ENCODE measurements at places on chromosomes 3 and 15.

- DNase-seq: no peak
These were observed 17.9 kb upstream of the NMNAT3 start for GRCh38 chr3:139695426-139696313.

- no peak for DNase-seq
These were observed 120.0 kb upstream of the ARRDC4 start for GRCh38 chr15:97840501-97840900.

GRCh38 chr3:65044401-65044800 is 356.6 kb upstream of the ADAMTS9 start:
- DNase-seq: no peak

- no peak for DNase-seq
These were observed 318.6 kb upstream of the LRRFIP2 start for GRCh38 chr3:37492977-37493471.

- peak; percentile 43 for DNase-seq
These were observed 36.3 kb upstream of the PLA2G4E start for GRCh38 chr15:42056934-42057798.

GRCh38 chr3:39811561-39811960 is 2.2 kb downstream of the MYRIP start:
- no peak for DNase-seq

- no peak for DNase-seq
These were observed 2.1 kb upstream of the GABRA5 start for GRCh38 chr15:26864664-26865191.

DNA sequence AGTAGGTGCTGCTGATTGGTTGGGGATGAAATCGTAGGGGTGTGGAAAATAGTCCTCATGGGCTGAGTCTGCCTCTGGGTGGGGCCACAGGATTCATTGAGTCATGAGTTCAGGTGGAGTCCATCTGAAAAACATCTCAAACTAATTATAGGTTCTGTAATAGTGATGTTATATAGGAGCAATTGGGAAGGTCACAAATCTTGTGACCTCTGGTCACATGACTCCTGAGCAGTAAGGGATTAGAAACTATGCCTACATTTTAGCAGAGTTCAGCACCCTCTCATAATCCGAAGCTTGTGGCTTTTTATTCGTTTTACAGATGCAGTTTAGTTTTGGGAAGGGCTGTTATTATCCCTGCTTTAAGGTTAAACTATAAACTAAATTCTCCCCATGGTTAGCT is 22.9 kb upstream of the NEDD4 start:
- DNase-seq: no peak

DNA sequence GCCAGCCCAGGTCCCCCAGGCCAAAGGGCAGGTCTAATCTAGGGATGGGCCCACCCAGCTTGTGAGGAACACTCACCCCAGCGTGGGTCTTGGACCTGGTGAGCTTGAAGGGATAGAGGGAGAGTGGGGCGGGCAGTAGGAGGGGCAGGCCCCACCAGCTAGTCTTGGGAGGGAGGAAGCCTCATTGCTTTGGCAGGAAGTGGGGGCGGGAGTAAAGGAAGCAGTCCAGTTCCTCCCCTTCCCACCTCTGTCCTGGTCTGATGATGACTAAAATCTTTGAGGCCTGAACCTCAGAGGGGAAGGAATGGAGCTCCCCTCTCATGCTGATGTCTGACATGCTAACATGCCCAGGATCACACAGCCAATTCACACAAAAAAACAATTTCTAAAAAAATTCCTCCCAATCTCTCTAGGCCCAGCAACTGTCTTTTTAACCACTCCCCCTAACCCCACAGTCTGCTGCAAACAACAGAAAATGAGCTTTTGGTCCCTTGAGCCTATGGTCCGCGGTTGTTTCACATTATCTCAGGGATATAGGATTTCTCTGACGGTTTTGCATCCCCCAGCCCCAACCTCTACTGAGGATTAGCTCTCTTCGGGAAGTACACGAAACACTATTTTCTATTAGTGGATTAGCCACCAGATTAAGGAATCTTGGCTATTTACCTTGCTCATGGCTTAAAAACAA is 30.7 kb upstream of the DUSP7 start:
- no peak for DNase-seq

DNA sequence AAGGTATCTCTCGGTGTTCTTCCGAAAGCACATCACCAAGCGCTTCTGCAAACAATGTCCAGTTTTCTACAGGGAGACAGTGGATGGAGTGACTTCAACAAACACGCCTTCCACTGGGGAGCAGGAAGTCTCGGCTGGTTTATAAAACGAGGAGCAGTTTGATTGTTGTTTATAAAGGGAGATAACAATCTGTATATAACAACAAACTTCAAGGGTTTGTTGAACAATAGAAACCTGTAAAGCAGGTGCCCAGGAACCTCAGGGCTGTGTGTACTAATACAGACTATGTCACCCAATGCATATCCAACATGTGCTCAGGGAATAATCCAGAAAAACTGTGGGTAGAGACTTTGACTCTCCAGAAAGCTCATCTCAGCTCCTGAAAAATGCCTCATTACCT is 4.6 kb downstream of the CCR2 start:
- DNase-seq: no peak

- no peak for DNase-seq
These were observed 256.2 kb upstream of the IL12A start for GRCh38 chr3:159732172-159733111.

DNA sequence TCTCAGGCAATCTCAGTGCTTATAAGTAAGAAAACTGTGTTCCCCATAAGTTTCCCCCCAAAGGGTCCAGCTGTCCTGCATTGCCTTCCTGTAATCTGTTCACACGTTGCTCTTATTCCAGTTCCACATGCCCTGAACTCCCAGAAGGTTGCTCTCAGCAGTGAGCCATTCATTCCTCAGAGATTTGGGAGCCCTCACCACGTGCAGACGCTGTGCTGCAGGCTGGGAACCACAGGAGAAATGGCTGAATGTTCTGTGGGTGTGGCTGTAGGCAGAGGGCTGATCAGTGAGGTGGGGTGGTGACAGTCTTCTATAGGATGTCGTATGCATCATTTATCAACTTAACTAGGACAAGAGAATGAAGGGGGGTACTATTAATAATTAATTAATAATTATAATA is 3.3 kb upstream of the THSD4 start:
- DNase-seq: no peak

- DNase-seq: no peak
These were observed 69.9 kb downstream of the LDHAL6B start for GRCh38 chr15:59276225-59277178.

DNA sequence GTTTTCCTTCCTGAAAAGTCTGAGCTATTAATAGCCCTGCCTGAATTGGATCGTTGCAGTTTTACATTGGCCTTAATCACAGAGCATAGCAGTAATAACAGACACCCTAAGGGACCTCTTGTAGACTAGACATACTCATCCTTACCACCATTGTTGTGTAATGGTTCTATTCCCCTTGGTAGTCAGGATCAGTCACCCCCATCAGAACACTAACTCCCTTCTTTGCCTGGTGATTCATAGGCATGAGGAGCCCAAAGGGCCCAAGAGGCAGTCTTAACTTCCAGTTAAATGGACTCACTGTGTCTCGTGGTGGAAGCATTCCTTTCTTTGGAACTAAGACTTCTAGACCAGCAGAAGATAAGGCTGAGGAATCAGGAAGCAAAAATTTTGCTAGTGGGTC is 20.2 kb downstream of the CGGBP1 start:
- DNase-seq: no peak

DNA sequence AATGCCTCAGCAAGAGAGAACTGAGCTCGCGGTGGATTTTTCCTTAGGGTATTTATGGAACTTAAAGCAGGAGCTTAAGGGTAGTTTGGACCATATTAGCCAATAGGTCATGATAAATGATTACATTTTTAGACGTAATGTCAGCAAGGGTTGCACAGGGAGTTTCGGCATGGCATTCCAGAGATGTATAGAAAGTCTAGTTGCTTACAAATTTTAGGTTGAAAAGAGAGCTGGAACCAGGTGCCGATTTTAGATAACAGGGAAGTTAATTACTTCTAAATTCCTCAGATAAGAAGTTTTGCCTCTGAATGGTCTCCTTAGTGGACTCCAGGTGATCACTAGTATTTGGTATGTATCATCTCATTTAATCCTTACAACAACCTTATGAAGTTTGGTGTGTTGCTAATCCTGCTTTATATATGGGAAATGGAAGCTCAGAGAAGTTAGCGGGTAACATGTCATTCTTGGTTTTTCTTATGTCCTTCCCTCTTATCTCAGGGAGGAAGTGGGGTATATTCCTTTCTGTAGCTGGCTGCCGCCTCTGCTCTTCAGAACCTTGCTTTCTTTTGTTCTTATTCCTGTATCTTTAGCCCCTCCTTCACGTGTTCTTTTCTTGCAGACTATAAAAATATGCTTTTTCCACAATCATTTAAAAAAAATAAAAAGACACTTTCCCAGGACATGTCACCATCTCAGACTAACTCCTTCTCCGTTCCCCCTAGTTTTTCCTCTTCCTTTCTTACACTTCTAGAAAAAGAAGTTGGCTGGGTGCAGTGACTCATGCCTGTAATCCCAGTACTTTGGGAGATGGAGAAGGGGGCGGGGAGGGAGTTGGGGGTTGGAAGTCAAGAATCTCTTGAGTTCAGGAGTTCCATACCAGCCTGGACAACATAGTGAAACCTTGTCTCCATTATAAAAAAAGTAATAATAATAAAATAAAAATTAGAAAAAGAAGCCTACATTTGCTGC is 25.7 kb downstream of the IQGAP1 start:
- no peak for DNase-seq

DNA sequence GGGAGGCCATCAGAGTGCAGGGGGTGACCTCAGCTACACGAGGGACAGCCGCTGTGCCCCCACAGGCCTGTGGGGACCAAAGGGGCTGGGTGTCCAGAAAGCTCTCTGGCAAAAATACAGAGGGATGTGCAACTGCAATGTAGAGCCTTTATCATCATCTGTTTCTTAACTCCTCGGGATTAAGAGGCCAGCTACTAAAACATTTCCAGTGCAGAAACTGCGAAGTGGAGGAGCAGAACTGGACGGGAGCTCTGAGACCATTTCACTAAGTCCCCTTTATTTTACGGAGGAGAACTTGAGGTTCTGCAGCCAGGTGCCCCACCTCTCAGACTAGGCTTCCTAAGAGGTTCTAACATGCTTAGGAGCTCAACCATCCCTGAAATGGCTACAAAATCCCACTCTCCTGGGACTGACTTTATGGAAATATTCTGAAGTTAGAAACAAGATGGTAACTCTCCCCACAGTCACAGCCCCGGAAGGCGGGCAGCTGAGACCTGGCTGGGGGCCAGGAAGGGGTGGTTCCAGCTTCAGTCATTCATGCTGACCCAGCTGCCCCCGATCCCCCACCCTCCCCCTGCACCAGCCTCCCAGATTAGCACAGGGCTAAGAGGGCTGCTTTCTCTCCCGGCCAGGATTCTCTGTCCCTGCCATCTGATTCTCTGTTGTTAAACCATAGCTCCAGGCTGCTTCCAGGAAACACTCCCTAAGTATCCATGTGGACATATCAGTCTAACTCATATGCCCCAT is 40.3 kb downstream of the UMPS start:
- no peak for DNase-seq

DNA sequence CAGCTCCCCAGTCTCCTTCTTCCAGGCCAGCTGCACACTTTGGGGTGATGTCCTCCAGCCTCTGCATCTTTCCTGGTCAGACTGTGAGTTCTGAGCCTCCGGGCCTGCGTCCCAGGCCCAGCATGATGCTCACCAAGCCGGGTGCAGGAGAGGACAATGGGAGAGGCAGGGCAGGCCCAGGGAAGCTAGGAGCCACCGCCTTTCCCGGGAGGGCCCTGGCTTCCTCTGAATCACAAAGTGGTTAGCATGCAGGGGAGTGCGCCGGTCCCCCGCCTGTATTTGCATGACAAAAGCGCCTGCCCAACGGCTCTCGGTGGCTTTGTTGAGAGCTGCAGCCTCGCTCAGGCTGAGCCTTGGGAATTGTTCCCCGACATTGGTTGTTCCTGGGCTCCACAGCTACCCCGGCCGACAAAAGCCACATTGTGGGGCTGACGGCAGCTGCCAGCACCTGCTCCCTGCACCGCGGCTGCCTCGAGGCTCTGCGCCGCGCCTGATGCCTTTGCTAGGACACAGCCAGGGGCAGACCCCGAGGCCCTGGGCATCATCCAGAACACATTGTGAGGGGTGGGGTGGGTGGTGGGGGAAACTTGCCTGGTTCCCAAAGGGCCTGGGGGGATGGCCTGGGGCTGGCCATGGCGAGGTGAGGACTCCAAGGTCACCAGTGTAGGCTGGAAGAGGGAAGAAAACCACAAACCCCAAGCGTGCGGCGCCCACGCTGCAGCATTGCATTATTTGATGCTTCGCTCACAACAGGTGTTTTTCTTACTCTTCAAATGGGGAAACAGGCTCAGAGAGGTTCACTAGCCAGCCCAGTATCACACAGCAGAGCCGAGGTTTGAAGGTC is 20.0 kb upstream of the KLF13 start:
- DNase-seq: peak; percentile 9

- peak; percentile 24 for DNase-seq
These were observed 141.3 kb downstream of the ADAM10 start for GRCh38 chr15:58608129-58608590.

DNA sequence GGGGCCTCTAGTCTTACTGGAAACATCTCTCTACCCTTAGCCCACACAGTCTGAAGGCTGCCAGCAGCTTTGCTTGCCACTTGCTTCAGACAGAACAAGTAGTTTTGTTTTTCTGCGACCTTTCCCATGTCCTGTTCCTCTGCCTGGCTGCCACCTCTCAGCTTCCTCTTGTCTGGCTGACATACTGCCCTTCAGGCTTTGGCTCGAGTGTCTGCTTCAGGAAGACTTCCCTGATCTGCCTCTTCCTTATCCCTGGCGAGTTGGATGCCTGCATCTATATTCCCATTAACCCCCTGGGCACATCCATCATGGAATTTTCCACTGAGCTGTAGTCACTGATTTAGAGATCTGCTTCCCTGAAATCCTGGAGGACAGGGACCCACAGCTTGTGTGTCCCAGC is 25.1 kb upstream of the CPNE9 start:
- no peak for DNase-seq

DNA sequence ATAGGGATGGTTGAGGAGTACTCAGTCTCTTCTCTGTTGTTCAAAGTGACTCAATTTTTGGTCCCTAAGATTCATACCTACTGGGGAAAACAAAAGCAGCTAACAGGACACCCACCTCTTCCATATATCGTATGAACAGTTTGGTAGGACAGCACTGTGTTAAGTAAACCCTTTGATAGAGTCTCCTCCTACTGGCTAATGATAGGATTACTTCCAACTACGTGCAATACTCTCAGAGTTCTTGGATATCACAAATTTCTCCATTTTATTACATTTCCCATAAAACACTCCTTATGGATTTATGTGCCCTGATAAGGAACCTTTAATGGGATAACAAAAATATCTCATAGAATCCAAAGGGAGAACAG is 200.2 kb upstream of the GOLGA6L4 start:
- DNase-seq: no peak

- DNase-seq: no peak
These were observed 35.9 kb downstream of the CYP19A1 start for GRCh38 chr15:51302480-51302879.

DNA sequence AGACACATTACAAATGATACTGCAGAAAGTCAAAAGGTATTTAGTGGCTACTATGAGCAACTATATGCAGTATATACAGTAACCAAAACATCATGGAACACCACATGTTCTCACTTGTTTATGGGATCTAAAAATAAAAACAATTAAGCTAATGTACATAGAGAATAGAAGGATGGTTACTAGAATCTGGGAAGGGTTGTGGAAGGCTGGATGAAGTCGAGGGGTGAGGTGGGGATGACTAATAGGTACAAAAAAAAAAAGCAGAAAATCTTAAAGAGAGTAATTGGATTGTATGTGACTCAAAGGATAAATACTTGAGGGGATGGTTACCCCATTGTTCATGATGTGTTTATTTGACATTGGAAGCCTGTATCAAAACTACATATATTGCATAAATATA is 848.8 kb upstream of the GBE1 start:
- no peak for DNase-seq

- DNase-seq: no peak
These were observed 683.5 kb upstream of the GRM7 start for GRCh38 chr3:6177417-6177816.

All from central memory CD8-positive, alpha-beta T cell (primary cell).